ENCODE measurements at places on chromosomes 3 and 15.

GRCh38 chr3:168709073-168709472 is 613.3 kb upstream of the GOLIM4 start:
- no peak for DNase-seq

- DNase-seq = no peak
Measured at GRCh38 chr3:30641416-30642251, 35.2 kb downstream of the TGFBR2 start.

DNA sequence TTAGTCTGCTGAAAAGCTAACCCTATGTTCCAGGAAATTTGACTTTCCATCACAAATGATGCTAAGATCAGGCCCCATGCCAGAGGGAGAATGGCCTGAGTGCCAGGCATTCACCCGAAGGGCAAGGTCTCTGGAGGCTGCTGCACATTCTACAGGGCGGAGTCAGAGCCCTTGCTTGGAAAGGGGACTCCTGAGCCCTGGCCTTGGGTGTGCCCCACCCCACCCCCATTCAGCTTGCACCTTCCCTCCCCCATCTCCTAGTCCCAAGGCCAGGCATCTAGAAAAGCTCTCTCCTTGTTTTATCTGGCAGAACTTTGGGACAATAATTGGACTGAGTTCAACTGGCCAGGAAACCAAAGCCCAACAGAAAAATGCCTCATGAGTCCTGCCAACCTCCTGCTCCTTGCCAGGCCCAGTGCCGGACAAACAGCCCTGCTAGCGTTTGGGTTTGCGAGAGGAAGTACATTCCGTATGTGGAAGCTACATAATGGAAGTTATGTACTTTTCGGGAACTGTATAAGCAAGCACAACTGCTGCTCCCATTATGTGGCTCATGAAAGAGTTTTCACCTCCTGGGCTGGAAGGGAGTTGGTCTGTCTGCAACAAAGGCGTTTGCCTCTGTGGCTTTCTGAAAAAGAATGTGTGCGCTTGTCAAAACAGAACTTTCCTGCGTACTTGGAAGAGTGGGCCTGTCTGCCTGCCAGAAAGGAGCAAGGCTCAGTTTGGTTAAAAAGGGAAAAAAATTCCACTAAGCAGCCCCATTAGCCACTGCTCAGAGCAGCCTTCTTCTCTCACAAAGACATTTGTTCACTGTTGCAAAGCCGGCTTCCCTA is 321.5 kb upstream of the CTNNB1 start:
- peak; percentile 91 for DNase-seq

DNA sequence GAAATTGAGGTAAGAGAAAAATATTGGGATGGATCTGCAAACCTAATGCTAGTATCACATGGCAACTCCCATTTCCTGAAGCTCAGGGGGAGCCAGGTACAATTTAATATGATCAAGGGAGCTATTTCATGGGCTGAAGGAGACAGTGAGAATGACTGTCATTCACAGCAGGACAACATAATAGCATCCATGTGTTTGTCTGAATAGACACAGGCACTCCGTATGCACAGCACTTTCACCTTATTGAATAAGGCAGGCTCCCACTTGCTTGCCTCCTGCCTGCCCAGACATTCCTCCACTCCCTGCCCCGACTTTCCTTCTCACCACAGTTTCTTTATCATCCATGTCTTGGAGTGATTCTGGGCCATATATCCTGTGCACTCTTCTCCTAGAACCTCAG is 156.6 kb upstream of the SLC24A5 start:
- DNase-seq = no peak

- DNase-seq = no peak
Measured at GRCh38 chr15:70555713-70556112, 207.6 kb downstream of the UACA start.

DNA sequence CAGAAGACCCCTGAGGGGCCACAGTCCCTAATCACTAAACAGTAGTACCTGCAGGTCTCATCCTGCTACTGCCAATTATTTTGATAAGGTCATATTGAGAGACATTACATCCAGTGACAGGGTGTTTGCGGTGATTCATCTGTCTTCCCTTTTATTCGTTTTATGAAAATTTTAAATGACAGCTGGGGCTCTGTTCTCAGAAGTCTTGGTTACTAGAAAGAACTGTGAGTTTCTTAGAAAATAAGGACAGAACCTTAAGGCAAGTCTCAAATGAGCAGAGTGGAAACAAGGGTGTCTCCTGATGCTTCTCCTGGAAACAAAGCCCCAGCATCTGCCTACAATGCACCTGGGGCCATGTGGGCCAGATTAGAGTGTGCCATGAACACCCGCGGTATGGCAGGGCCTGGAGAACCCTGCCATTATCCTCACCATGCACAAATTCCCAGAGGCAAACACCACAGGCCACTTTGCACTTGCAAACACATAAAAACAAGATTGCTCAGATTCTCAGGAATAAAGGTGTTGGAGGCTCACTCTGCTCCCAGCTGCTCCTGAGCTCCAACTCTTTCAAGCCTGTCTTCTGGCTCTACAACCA is 66.3 kb upstream of the IQSEC1 start:
- DNase-seq = peak; percentile 14

GRCh38 chr3:56985878-56986277 is 74.6 kb upstream of the SPATA12 start:
- DNase-seq = no peak

DNA sequence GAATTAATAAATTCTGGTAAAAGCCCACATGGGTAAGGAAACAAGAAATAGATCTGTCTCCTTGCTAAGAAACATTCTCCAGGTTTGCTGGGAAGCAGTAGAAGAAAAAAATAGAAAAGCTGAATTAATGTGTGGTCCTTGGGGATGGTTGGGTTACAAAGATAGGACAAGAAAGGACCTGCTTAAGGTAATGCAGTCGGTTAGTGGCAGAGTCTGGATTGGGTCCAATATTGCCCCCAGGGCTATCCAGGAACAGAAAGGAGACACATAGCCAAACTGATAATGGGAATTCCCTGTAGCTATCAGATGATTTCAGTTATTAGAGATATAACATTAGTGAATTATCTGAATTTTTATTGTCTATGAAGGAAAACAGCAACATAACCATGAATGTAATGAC is 584.3 kb downstream of the ROBO1 start:
- no peak for DNase-seq

Data from aorta (tissue), 5 donors.